ENCODE measurements at places on chromosomes 5 and 9. TPM values are rescaled to one million over a fixed set of nuclear protein-coding genes. Genes with fewer than 3 reads are reported as not detected.

DNA sequence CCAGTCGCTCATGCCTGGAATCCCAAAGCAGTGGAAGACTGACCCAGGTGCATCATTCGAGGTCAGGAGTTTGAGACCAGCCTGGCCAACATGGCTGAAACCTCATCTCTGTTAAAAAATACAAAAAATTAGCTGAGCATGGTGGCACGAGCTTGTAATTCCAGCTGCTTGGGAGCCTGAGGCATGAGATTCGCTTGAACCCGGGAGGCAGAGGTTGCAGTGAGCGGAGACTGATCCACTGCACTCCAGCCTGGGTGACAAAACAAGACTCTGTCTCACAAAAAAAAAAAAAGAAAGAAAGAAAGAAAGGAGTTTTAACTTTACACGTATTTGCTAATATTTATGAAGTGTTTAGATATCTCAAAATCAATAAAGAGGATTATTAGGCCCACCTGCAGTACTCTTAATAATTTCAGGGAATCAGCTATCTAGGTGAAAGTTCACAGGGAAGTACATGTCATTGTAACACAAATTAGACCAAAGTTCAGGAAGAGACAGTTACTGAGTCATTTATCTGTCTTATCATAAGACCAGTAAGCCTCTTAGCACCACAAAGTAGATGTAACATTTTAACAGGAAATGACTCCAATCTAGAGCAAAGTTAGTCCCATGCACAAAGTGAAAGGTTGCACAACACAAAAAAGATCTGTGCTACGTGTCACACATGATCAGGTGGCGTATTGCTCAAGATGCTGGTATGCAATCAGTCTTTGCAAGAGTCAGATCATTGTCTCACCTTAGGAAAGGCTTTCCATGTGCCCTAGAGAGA lies 34.1 kb upstream of the PLIN2 start:
- no peaks in the 10 kb centered on the region for H3K27me3 ChIP-seq
- no peak for DNase-seq
- H3K4me3 ChIP-seq = no peak overlapping the region
- no peaks in the 10 kb centered on the region for H3K36me3 ChIP-seq

DNA sequence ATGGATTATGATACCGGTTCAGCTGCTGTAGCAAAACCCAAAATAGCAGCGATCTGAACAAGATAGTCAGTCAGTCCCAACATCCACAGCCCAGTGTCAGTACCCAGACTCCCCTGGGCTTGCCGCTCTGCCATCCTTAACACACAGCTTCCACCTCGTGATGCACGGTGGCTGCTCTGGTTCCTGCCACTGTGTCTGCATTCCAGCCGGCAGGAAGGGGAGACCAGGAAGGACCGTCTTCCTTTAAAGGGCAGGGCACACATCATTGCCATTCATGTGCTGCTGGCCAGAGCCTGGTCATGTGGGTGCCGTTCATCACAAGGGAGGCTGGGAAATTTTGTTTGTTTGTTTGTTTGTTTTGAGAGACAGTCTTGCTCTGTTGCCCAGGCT lies 131.0 kb upstream of the IER5L start:
- H3K4me3 ChIP-seq = no peak overlapping the region
- H3K27ac ChIP-seq = no peak overlapping the region
- H3K36me3 ChIP-seq = no peaks in the 10 kb centered on the region
- no peaks in the 10 kb centered on the region for H3K27me3 ChIP-seq
- H3K4me1 ChIP-seq = no peaks in the 10 kb centered on the region

DNA sequence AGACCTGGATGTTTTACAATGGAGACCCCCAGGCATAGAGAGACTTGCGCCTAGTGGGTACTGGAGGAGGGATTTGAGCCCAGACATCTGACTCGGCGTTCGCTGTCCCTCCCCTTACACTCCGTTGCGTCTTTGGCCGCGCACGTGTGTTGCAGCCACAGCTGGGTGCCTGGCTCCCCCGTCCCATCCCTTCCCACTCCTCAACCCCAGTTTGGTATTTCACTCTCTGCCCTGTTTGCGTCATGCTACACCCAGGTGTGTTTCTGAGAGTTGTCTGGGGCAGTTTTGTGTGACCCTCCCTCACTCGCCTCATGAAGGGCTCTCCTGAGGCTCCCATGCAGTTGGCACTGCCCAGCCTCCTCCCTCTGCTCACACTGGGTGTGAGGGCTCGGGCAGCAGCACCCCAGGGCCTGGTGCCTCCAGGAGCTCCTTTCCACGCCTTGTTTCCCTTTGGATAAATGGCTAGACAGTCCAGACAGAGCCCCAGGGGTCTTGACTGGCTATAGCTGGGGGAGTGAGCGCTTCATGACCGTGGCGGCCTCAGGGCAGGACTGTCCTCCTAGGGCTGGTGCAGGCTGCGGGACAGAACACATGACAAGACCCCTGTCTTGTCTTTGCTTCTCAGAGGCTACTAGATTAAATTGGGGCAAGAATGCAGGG lies 13.6 kb downstream of the TCF7 start:
- peak overlapping the region; percentile 60 for H3K27ac ChIP-seq
- no peak overlapping the region for H3K4me3 ChIP-seq
- no peaks in the 10 kb centered on the region for H3K27me3 ChIP-seq
- H3K4me1 ChIP-seq = peaks cover 71% of the 10 kb centered on the region
- DNase-seq = no peak
- peaks cover 5% of the 10 kb centered on the region for H3K36me3 ChIP-seq

- H3K4me1 ChIP-seq = no peaks in the 10 kb centered on the region
- no peak overlapping the region for H3K27ac ChIP-seq
- no peaks in the 10 kb centered on the region for H3K36me3 ChIP-seq
- H3K4me3 ChIP-seq = no peak overlapping the region
These were observed 80.2 kb upstream of the C5orf63 start for GRCh38 chr5:127153521-127153920.

The MARCOL gene
- total RNA-seq = not detected

The ZSWIM6 gene
- 18.1 TPM for total RNA-seq

Data from lower lobe of right lung (tissue), 2 donors.